HT1080 (cell line): ENCODE measurements at places on chromosomes 7 and 10.

DNA sequence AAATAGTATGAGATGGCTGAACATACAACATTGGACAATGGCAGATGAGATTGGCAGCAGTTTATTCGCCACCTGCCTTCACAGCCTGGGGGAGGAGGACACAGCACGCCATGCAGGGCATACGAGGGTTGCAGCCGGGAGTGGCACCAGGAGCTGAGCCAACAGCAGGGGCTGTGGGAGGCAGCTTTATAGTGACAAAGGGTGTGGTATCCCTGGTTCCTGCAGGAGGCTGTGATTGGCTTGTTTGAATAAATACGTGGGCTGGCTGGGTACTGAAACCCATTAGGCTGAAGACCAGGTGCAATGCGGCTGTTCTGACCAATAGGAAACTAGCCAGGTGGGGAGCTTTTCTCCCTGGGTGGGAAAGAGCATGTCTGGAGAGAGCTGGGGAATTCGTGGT is 68.9 kb upstream of the LEP start:
- no peak for DNase-seq

GRCh38 chr10:114103284-114103683 is 59.6 kb downstream of the ADRB1 start:
- peak; percentile 63 for DNase-seq

GRCh38 chr7:139358541-139359365 is 941 bp upstream of the LUC7L2 start:
- peak; percentile 40 for DNase-seq

DNA sequence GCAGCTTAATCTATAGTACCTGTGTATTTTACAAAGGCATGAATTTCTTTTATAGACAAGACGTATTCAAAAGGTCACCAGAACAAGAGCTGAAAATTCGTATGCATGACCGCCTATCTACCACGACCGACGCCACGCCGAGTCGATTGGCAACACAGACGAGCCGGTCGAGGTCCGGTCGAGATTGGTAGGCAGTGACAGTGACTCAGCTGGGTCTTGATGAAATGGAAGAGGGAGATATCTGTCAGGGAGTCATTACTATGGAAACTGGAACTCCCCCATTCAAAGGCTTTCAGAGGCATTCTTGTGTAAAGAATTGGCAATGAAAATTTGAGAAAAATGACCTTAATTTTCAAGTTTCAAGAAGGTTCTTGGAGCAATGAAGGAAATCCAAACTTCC is 2.1 kb downstream of the ATP5MK start:
- DNase-seq: no peak

GRCh38 chr10:3882855-3883254 is 97.8 kb upstream of the KLF6 start:
- DNase-seq: no peak

DNA sequence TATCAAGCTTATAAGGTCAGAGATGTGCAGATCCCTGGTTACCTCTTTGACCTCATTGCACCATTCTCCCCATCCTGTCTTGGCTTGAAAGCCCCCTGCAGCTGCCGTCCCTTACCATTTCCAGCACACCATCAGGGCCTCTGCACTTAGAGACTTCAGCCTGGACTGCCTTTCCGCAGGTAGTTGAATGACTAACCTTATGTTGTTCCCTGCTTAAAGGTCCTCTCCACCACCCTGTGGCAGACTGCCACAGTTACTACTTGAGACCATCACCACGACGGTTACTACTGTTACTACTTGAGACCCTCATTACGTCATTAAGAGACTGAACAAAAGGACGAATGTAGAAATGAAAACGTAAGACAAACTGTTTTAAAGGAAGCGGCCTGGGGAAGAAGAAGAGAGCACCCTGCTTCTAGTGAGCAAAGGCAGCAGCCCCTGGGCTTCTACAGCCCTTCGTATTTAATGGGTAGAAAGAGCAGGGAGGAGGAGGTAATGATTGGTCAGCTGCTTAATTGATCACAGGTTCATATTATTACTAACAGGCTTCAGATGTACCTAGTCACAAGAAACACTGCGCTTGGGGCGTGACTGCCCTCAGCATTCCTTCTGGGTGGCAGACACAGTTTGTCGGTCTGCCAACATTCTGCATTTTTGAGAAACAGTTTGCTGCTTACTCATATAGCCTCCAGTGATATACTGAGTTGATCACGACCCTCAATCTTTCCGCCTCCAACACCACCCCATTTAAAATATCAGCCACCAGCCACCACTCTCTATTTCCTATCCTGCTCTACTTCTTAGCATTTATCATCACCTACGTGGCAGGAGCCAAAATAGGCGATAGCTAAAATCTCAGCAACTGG is 74.1 kb upstream of the PARD3 start:
- peak; percentile 31 for DNase-seq

- DNase-seq: peak; percentile 37
These were observed 100.9 kb upstream of the TAS2R16 start for GRCh38 chr7:123096434-123096833.

DNA sequence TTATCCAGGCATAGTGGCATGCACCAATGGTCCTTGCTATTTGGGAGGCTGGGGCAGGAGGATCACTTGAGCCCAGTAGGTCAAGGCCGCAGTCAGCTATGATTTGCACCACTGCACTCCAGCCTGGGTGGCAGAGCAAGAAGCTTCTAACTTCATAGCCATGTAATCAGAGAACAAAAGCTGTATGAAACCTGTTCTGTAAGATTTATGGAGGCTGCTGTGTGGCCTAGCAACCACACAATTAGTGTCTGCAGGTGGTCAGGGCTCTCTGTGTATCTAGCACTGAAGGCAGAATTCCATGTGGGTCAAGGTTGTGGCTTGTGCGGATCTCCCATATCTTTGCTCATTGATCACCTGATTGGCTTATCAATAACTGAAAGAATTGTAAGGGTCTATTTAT is 221.5 kb upstream of the FOXK1 start:
- DNase-seq: no peak

GRCh38 chr7:151000897-151001495 is 10.2 kb downstream of the NOS3 start:
- DNase-seq: no peak

GRCh38 chr10:75228278-75228677 is 7.5 kb downstream of the COMTD1 start:
- no peak for DNase-seq

GRCh38 chr7:42690794-42691639 is 220.9 kb downstream of the C7orf25 start:
- peak; percentile 66 for DNase-seq

GRCh38 chr10:108244443-108245228 is 1080.1 kb upstream of the SORCS1 start:
- peak; percentile 20 for DNase-seq

GRCh38 chr7:24882989-24883621 is 96.9 kb downstream of the OSBPL3 start:
- DNase-seq: peak; percentile 88
